Stimulated activated naive B cell treated with anti-CD40 and anti-IgM and Interleukin-4, amounts not matched to agents 10 μg/mL and 1 μg/mL and 100 μg/mL, for 72 hours (primary cell): ENCODE measurements at places on chromosomes 5 and 9.

DNA sequence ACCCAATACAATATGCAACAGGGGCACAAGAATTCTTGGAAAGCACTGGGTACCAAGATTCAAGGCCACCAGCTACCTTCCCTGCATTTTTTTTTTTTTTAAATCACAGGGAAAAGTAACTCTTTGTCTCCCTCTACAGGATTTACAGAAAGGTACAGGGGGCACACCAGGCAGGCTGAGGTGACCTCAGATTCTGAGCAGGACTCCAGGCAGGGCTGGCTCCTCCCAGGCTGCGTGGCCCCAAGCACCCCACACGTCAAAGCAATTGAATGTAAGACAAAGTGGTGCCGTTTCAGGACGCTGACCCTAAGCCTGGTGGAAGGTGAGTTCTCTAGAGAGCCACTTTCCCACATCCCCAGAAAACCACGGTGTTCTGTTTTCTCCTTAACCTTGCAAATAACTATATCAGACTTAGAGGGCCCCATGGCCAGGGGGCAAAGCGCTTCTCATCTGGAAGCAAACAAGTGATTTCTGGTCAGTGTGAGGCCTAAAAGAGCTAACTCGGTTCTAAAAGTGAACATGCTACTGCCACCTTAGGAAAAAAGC lies 222.6 kb downstream of the ROR2 start:
- no peaks in the 10 kb centered on the region for H3K27me3 ChIP-seq
- no peaks in the 10 kb centered on the region for H3K36me3 ChIP-seq
- no peak overlapping the region for H3K4me3 ChIP-seq
- H3K27ac ChIP-seq, result peak overlapping the region; percentile 81
- peaks cover 13% of the 10 kb centered on the region for H3K4me1 ChIP-seq
- DNase-seq, result peak; percentile 47

DNA sequence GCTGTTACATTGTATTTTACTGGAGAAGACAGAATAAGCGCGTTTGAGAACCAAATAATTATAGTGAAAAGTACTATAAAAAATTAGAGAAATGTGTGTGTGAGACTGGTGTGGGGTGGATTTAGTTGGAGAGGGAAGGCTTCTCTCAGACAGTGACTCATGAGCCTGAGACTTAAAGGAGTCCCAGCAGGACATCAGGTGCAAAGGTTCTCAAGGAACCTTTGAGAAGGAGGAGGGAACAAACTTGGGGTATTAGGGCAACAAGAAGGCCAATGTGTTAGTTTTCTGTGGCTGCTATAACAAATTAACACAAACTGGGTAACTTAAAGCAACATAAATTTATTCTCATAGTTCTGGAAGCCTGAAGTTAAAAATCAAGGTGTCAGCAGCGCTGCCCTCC lies 4.9 kb downstream of the DDX4 start:
- DNase-seq, result no peak
- H3K36me3 ChIP-seq, result no peaks in the 10 kb centered on the region
- H3K27ac ChIP-seq, result no peak overlapping the region
- no peaks in the 10 kb centered on the region for H3K4me1 ChIP-seq
- H3K4me3 ChIP-seq, result no peak overlapping the region
- peaks cover 4% of the 10 kb centered on the region for H3K27me3 ChIP-seq

- peaks cover 79% of the 10 kb centered on the region for H3K27me3 ChIP-seq
- peak overlapping the region; percentile 94 for H3K27ac ChIP-seq
- peak overlapping the region; percentile 80 for H3K4me3 ChIP-seq
- DNase-seq, result peak; percentile 40
Measured at GRCh38 chr9:21964925-21965385, 29.2 kb downstream of the CDKN2A start.

- H3K36me3 ChIP-seq, result no peaks in the 10 kb centered on the region
- no peak for DNase-seq
- H3K4me3 ChIP-seq, result no peak overlapping the region
- no peaks in the 10 kb centered on the region for H3K4me1 ChIP-seq
Measured at GRCh38 chr5:3036041-3036788, 284.7 kb upstream of the IRX2 start.

DNA sequence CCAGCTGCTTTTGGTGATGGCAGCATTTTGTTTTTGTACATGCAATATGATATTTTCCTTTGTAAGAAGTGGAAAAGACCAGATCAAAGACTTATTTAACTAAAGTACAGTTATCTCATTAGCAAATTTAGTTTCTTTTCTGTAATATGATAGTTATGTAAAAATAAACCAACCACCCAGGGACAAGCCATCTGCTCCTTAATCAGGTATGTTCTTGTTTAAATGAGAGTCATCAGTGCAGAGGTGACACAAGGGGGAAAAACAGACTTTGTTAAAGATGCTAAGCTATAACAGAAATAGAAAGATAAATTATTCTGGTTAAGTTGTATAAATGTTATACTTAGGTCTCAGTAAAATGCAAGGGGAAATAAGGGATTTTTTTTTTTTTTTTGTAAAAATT lies 805.7 kb upstream of the SEMA6A start:
- H3K36me3 ChIP-seq, result no peaks in the 10 kb centered on the region
- no peak overlapping the region for H3K4me3 ChIP-seq
- H3K27ac ChIP-seq, result no peak overlapping the region
- no peak for DNase-seq
- H3K4me1 ChIP-seq, result no peaks in the 10 kb centered on the region

DNA sequence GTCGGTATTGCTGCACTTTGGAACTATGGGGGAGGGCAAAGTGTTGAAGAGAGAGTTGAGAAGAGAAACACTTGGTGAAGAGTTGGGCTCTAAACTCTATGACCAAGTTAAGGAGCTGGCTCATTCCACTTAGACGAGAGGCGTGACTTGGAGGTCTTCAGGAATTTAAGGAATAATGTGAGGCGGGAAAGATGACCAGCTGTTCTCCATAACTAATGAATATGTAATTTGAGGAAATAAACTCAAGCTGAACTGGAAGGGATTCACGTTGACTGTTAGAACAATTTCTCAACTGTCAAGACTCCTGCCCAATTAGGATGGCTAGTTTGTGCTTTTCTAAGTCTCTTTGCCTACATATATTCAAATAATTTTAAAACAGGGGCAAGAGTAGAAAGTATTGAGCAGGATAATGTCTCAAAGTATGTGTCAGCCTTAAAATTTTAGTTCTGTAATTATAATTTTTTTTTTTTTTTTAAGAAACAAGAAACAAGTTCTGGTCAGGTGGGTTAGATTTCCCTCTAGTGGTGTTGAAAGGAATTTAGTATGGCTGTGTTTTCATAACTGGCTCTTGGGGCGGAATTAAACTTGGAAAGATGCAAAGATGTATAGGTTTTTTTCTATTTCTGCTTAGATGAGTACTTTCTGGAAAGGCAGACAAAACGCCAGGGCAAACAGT lies 33.4 kb downstream of the TMEM252 start:
- no peak for DNase-seq
- H3K4me1 ChIP-seq, result peaks cover 17% of the 10 kb centered on the region
- no peak overlapping the region for H3K27ac ChIP-seq
- no peaks in the 10 kb centered on the region for H3K36me3 ChIP-seq
- H3K27me3 ChIP-seq, result no peaks in the 10 kb centered on the region

DNA sequence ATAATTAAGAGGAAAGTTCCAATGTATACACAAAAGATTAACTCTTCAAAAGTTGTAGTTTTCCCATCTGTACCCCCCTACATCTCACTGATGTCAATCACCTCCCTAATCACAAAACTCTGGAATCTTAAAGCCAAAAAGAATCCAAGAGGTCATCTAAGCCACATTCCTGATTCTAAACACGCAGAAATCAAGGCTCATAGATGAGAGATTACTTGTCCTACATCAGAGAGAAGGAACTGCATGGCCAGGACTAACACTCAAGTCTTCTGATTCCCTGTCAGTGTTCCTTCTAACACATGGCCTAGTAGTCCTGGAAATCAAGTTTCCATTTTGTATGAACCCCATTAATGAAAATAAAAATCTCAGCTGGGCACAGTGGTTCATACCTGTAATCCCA lies 58.7 kb downstream of the MAPKAP1 start:
- no peak overlapping the region for H3K4me3 ChIP-seq
- DNase-seq, result no peak
- peaks cover 26% of the 10 kb centered on the region for H3K36me3 ChIP-seq
- no peaks in the 10 kb centered on the region for H3K27me3 ChIP-seq

DNA sequence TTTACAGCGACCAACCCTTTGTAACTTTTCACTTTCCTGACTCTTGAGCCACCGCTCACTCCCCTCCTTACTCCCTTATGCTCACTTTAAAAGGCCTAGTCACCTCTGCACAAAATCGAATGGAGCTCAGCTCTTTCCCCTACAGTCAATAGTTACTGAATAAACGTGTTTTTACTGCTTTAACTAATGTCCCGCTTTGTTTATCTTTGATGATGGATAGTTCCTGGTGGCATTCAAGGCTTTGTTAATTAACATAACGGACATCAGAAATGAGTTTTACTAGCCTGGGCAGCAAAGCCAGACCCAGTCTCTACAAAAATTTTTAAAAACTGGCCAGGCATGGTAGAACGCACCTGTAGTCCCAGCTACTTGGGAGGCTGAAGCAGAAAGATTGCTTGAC lies 5.0 kb downstream of the SERINC5 start:
- H3K4me1 ChIP-seq, result peaks cover 72% of the 10 kb centered on the region
- DNase-seq, result no peak
- H3K27ac ChIP-seq, result no peak overlapping the region
- H3K27me3 ChIP-seq, result no peaks in the 10 kb centered on the region
- H3K36me3 ChIP-seq, result peaks cover 7% of the 10 kb centered on the region

DNA sequence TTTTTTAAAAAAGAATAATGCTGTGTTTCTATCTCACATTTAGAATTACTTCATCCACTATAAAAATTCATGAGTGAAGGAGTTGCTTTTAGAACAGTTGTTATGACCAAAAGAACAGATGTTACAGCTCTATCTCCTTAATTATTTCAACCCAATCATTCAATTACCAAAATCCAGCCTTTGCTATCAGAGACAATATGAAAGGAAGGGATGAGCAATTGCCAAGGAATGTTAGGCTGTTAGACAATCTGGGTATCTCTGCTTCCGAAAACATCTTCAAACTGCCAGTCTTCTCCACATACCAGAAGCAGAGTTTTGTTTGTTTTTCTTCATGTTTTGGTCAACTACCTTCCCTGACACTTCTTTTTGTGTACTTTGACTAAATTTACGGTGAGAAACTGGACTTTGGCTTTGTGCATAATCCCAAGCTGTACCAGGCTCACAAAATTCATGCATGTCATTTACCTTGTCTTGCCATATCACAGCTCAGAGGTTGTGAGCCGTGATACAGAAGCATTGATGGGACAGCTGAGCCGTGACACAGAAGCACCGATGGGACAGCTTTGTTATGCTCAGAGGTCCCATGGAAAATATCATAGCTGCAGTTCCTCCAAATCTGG lies 405.5 kb downstream of the KIF4B start:
- no peaks in the 10 kb centered on the region for H3K4me1 ChIP-seq
- H3K4me3 ChIP-seq, result no peak overlapping the region
- no peaks in the 10 kb centered on the region for H3K36me3 ChIP-seq
- H3K27ac ChIP-seq, result no peak overlapping the region

DNA sequence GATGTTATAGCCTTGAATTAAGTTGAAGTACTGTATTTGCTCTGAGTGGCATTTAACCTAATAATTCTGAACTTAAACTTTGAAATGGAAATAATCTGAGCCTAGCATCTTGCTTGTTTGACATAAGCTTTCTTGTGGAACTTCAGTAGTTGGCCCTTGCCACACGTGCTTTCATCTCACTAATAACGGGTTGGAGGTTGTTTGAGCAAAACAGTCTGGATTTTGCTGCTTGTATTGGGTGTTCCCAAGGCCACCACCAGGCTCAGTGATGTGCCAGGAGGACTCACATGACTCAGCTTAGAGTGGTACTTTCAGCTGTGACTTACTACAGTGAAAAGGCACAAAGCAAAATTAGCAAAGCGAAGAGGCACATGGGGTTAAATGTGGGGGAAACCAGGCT lies 35.7 kb downstream of the SECISBP2 start:
- no peak overlapping the region for H3K27ac ChIP-seq
- H3K4me3 ChIP-seq, result no peak overlapping the region
- no peaks in the 10 kb centered on the region for H3K27me3 ChIP-seq
- H3K4me1 ChIP-seq, result peaks cover 24% of the 10 kb centered on the region
- H3K36me3 ChIP-seq, result peaks cover 59% of the 10 kb centered on the region

DNA sequence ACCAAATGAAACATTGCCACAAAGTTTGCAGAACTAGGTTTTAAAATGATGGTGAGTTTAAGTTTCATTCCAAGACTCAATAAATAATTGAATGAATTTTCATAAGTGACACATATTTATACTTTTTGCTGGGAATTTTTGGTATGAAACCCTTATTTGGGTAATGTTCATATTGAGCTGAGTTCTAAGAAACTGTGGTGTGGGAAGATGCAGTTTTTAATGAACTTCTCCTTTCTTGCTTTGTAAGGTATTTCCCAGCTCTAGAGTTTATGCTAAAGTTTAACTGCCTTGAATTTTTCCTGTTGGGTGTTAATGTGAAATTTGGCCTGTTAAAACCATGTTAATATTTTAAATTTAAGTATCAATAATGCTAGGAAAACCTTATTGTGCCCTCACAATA lies 15.1 kb downstream of the RABGAP1 start:
- DNase-seq, result no peak
- H3K27me3 ChIP-seq, result no peaks in the 10 kb centered on the region
- no peak overlapping the region for H3K4me3 ChIP-seq
- peaks cover 24% of the 10 kb centered on the region for H3K36me3 ChIP-seq
- peaks cover 4% of the 10 kb centered on the region for H3K4me1 ChIP-seq

DNA sequence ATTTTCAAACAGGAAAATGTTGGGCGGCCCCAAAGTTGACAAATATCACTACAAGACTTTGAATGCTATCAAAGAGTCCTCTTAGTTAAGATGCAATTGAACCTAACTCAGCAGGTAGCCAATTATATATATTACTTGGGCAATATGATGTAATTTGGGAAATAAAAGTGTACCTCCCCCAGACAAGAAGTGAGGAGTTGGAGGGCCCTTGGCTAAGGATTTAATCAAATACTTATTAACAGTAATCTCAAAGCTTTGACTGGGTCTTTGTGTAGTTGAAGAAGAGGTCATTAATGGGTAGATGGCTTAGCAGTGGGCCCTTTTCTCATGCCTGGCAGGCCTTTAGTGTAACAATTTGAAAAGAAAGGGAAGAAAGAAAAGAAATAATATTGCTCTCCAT lies 599.0 kb downstream of the CSNK1G3 start:
- no peak overlapping the region for H3K27ac ChIP-seq
- H3K4me3 ChIP-seq, result no peak overlapping the region
- no peak for DNase-seq
- H3K36me3 ChIP-seq, result no peaks in the 10 kb centered on the region
- H3K27me3 ChIP-seq, result no peaks in the 10 kb centered on the region

- no peak overlapping the region for H3K27ac ChIP-seq
- H3K36me3 ChIP-seq, result no peaks in the 10 kb centered on the region
- DNase-seq, result no peak
- no peak overlapping the region for H3K4me3 ChIP-seq
- H3K4me1 ChIP-seq, result no peaks in the 10 kb centered on the region
Measured at GRCh38 chr5:5617024-5617423, 194.5 kb downstream of the ICE1 start.
